ENCODE measurements at places on chromosomes 6 and 20. TPM values are rescaled to one million over a fixed set of nuclear protein-coding genes. Genes with fewer than 3 reads are reported as not detected.

The TLDC2 gene
- not detected for total RNA-seq

The KIF25 gene
- not detected for total RNA-seq

The IP6K3 gene
- 1.3 TPM for total RNA-seq

The SYNDIG1 gene
- total RNA-seq: 1.9 TPM

The ARHGAP40 gene
- total RNA-seq: not detected

The EDN3 gene
- total RNA-seq: 3.0 TPM

The KCNK17 gene
- total RNA-seq: not detected

The ZNF322 gene
- 4.7 TPM for total RNA-seq

The PMEPA1 gene
- total RNA-seq: 361 TPM

The GRM1 gene
- total RNA-seq: not detected
